DND-41 (cell line): ENCODE measurements at places on chromosomes 3 and 15.

GRCh38 chr3:27675287-27675686, 46.8 kb downstream of the EOMES start:
- H3K27ac ChIP-seq, result no peak overlapping the region
- no peaks in the 10 kb centered on the region for H3K27me3 ChIP-seq
- DNase-seq, result no peak
- H3K36me3 ChIP-seq, result no peaks in the 10 kb centered on the region
- no peak overlapping the region for H3K4me3 ChIP-seq
- no peaks in the 10 kb centered on the region for H3K4me1 ChIP-seq

- peak; percentile 66 for DNase-seq
- peaks cover 52% of the 10 kb centered on the region for H3K4me1 ChIP-seq
Measured at GRCh38 chr15:85618956-85619491, 175.7 kb downstream of the KLHL25 start.

DNA sequence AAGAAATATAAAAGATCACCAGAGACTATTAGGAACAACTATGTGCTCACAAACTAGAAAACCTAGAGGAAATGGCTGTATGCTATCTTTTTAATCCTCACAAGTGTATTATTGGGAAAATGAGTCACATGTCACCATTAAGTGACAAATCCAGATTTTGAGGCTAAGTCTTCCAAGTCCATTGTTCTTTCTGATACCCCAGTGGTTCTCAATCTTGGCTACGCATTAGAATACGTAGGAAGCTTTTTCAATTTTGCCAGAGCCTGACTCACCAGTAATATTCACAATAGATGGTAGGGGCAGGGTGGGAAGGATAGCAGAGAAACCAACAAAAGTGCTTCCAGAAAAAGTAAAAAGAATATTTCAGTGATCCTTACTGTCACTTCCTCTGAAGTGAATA, 117.0 kb downstream of the FILIP1L start:
- H3K27ac ChIP-seq, result no peak overlapping the region
- no peak overlapping the region for H3K4me3 ChIP-seq
- DNase-seq, result no peak
- no peaks in the 10 kb centered on the region for H3K4me1 ChIP-seq
- H3K27me3 ChIP-seq, result no peaks in the 10 kb centered on the region

DNA sequence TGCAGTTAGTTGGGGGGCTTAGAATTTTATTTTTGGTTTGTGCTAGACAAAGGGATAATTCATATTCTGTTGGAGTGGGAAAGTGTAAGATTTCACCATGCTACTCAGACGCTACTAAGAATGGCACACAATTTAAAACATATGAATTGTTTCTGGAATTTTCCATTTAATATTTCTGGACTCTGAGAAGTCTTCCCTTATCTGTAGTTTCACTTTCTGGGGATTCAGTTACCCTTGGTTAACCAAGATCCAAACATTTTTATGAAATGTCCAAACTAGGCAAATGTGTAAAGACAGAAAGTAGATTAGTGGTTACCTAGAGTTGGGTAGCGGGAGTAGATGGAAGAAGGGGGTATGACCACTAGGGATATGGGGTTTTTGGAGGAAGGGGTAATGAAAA, 53.1 kb downstream of the TCF12 start:
- no peak overlapping the region for H3K4me3 ChIP-seq
- no peak for DNase-seq
- H3K27me3 ChIP-seq, result no peaks in the 10 kb centered on the region
- H3K4me1 ChIP-seq, result peaks cover 66% of the 10 kb centered on the region
- H3K27ac ChIP-seq, result peak overlapping the region; percentile 36; the same call in 1 of the 2 replicates
- no peaks in the 10 kb centered on the region for H3K36me3 ChIP-seq

DNA sequence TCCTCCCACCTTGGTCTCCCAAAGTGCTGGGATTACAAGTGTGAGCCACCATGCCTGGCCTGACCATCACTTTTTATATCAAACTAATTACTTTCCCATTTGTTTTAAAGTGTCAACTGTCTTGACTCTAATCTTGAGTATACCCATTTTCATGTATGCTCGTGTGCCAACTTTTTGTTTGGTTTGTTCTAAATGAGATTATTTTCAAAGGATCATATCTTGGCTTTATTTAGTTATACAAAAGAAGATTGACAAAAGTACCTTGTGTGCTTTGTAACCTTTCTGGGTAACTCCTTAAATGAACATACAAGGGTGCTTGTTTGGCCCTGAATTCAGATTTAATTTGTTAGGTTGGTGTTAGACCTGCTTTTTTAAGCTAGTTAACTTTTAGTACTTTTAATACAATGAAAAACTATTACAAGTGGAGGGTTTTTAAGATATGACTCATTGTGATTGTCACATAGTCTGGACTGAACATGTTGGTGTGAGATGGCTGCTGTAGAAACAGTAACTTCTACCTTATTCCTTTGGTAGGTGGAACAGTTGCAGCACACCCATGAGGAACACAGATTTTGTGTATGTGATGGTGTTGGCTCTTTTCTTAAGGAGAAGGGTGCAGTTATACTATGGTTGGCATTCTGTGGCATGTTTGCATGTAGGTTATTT, 10.7 kb downstream of the KIF23 start:
- H3K27ac ChIP-seq, result no peak overlapping the region
- H3K4me1 ChIP-seq, result no peaks in the 10 kb centered on the region
- DNase-seq, result no peak

- no peaks in the 10 kb centered on the region for H3K27me3 ChIP-seq
- no peak for DNase-seq
- H3K4me3 ChIP-seq, result no peak overlapping the region
- H3K36me3 ChIP-seq, result no peaks in the 10 kb centered on the region
- H3K4me1 ChIP-seq, result no peaks in the 10 kb centered on the region
Measured at GRCh38 chr15:100770661-100771584, 108.7 kb upstream of the ALDH1A3 start.

DNA sequence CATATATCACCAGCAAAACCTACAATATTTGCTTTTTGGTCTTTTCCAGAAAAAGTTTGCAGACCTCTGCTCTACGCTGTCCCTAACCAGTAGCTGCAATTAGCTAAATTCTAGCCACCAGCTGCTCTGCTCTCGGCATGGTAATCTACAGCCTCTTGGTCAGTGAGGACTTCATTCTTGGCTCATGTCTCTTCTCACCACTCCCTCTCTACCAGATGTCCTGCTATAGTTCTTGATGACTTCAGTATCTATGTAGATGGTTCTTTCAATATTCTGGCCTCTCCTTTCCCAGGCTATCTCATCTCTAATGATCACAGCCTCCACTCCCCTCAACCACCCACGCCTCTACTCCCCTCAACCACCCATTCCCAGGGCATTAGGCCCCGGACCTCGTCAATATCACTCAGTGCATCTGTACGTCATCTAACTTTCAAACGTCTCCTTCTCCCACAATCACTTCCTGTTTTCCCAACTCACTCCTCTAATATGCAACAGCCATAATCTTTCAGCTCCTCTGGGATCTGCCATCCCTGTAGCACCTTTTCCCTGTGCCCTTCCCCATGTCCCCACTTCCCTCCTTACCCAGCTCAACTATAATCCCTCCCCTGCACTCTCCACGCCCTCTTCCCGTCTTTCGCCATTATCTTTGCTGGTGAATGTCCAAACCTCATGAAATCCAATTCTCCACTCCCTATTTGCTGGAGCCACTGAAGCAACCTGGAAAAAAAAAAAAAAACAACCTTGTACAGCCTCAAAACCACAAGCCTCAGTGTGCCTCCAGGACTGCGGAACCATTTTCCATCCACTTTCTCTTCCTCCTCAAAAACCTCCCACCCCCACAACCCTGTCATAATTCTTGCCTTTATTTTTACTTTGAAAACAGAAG, 429.4 kb upstream of the PROK2 start:
- no peaks in the 10 kb centered on the region for H3K4me1 ChIP-seq
- H3K4me3 ChIP-seq, result no peak overlapping the region
- no peak overlapping the region for H3K27ac ChIP-seq
- DNase-seq, result no peak
- no peaks in the 10 kb centered on the region for H3K36me3 ChIP-seq
- H3K27me3 ChIP-seq, result no peaks in the 10 kb centered on the region

DNA sequence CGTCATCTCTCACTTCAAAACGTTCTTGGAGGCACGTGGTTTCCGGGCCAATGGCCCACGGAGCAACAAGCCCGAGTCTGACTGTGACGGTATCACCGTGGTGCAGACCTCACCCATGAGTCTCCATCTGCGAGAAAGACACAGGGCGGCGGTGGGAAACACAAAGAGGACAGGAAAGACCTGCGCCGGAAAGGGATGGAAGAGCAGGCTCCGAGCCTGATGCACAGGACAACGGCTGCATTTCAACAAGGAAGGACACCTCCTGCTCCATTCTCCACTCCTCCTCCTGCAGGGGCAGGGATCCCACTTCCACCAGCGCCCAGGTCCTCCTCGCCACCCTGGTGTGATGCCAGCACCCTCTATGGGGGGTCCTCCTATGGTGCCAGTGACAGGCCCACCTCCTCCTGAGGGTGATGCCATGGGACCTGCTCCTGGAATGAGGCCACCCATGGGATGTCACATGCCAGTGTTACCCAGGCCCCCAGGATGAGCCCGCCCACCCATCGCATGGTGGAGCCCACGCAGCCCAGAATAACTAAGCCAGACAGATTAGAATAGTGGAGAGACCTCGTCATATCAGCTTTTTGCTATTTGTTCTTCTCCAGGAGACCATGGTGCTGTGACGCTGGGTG, 73.0 kb upstream of the PCSK6 start:
- peaks cover 26% of the 10 kb centered on the region for H3K4me1 ChIP-seq
- DNase-seq, result no peak

DNA sequence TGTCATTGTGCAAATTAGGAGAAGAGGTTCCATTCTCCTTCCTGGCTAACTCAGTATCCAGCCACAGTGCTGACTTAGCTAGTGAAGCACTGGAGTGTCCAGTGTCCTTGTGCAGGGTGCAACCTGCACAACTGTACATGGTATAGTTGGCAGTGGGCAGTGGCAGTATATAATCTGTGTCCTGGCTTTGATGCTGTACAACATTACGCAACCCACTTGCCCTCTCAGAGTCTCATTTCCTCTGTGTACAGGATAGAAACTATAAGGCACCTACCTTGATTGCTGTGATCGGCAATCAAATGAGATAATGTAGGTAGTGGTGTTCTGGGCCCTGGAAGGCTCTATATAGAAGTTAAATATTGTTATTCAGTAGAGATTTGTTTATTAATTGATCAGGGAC, 333.6 kb downstream of the CLSTN2 start:
- no peak for DNase-seq
- H3K27ac ChIP-seq, result no peak overlapping the region
- no peaks in the 10 kb centered on the region for H3K36me3 ChIP-seq
- no peak overlapping the region for H3K4me3 ChIP-seq
- H3K4me1 ChIP-seq, result no peaks in the 10 kb centered on the region
- H3K27me3 ChIP-seq, result no peaks in the 10 kb centered on the region

DNA sequence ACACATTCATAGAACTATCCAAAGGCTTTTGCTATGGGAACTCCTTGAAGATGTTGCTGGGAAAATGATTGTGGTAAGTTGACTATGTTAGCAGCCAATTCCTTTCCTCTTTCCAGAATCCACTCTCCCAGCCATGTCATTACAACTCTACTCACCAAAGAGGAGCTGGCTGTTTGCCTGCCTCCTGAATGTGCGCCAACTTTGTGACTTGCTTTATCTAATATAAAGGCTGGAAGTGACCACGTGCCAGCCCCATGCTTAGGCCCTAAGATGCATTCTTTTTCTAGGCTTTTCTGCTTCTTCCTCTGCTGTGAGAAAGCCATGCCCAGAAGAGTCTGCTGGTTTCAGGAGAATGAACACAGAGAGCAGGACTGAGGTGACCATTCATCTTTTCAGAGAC, 182.2 kb downstream of the GABRB3 start:
- no peaks in the 10 kb centered on the region for H3K36me3 ChIP-seq
- DNase-seq, result no peak
- H3K4me3 ChIP-seq, result no peak overlapping the region
- H3K27ac ChIP-seq, result no peak overlapping the region

DNA sequence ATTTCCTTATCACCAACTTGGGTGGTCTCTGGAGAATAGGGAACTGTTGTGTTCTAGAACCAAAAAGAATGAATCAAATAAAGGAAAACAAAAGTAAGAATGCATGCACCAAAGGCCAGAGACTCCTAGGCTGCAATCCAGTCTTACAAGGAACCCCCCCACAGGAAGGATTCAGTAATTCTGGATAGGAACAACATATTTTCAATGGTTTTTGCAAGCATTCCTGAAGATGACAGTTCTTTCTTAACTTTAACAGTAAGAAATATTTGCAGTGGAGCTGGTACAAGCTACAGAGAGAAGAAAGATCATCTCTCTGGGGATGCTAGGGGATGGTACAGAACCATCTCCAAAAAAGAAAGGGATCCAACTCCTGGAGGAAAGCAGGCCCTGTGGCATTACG, 116.2 kb upstream of the CHRM5 start:
- no peak for DNase-seq
- no peak overlapping the region for H3K27ac ChIP-seq
- H3K4me1 ChIP-seq, result no peaks in the 10 kb centered on the region
- H3K27me3 ChIP-seq, result no peaks in the 10 kb centered on the region

DNA sequence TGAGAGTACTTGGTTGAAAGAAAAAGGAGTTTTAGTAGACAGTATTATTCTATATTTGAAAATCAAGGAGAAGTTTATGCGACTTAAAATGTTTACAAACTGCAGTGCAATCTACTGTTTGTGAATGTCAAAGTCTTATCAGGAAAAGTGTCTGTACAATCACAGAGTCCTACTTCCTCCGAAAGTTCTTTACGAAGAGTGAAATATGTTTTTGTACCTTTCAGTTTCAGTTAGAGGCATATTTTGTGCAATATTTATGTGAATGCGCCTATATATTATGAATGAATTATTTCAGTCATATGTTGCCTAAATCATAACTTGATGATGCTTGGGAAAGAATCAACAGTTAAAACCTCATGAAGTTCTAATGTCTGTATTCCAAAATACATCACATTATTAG, 31.5 kb downstream of the NGRN start:
- no peaks in the 10 kb centered on the region for H3K36me3 ChIP-seq
- H3K4me3 ChIP-seq, result no peak overlapping the region
- no peak overlapping the region for H3K27ac ChIP-seq
- DNase-seq, result no peak
- peaks cover 7% of the 10 kb centered on the region for H3K4me1 ChIP-seq
- no peaks in the 10 kb centered on the region for H3K27me3 ChIP-seq

- H3K4me1 ChIP-seq, result peaks cover 12% of the 10 kb centered on the region
- no peak overlapping the region for H3K27ac ChIP-seq
- H3K36me3 ChIP-seq, result no peaks in the 10 kb centered on the region
- H3K4me3 ChIP-seq, result no peak overlapping the region
- DNase-seq, result no peak
- H3K27me3 ChIP-seq, result no peaks in the 10 kb centered on the region
Measured at GRCh38 chr3:197001106-197001971, 28.3 kb downstream of the MELTF start.

DNA sequence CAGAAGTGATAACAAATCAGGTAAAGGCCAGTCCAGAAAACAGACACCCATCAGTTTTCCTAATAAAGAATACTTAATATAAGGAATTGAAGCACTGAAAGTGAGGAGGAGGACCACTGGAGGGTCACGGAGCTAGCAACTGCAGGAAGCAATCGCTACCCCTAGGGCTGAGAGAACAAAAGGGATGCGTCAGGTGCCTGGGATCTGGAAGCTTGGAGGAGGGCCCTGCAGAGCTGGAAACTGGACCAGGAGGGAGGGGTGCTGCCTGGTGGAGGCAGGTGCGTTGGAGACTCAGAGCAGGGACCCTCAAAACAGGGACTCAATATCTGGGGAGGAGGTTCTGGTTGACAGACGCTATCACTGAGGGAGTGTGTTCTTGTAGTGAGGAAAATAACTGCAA, 308.1 kb upstream of the RASGRP1 start:
- DNase-seq, result no peak
- H3K4me3 ChIP-seq, result no peak overlapping the region
- no peaks in the 10 kb centered on the region for H3K4me1 ChIP-seq
- H3K27me3 ChIP-seq, result no peaks in the 10 kb centered on the region
- no peak overlapping the region for H3K27ac ChIP-seq
